ENCODE measurements at places on chromosomes 12 and 14.

DNA sequence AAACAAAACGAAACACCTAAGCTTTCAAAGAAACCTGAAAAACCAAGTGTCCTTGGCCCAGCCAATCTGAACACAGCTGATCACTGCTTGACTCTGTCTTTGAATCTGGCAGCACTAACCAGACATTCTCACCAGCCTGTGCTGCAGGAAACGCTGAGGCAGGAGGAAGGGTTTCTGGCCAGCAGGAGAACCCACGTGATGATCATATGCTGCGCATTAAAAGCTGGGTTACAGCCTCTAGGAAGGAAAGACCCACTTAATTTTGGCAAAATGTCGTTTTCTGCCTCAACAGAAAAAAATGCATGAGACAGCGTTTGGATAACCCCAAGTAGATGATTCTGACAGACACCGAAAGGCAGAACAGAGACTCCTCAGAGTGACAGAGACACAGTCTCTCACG, 9.8 kb downstream of the APPL2 start:
- DNase-seq: peak; percentile 59

GRCh38 chr12:54891717-54892478, 37.6 kb downstream of the MUCL1 start:
- DNase-seq: no peak

DNA sequence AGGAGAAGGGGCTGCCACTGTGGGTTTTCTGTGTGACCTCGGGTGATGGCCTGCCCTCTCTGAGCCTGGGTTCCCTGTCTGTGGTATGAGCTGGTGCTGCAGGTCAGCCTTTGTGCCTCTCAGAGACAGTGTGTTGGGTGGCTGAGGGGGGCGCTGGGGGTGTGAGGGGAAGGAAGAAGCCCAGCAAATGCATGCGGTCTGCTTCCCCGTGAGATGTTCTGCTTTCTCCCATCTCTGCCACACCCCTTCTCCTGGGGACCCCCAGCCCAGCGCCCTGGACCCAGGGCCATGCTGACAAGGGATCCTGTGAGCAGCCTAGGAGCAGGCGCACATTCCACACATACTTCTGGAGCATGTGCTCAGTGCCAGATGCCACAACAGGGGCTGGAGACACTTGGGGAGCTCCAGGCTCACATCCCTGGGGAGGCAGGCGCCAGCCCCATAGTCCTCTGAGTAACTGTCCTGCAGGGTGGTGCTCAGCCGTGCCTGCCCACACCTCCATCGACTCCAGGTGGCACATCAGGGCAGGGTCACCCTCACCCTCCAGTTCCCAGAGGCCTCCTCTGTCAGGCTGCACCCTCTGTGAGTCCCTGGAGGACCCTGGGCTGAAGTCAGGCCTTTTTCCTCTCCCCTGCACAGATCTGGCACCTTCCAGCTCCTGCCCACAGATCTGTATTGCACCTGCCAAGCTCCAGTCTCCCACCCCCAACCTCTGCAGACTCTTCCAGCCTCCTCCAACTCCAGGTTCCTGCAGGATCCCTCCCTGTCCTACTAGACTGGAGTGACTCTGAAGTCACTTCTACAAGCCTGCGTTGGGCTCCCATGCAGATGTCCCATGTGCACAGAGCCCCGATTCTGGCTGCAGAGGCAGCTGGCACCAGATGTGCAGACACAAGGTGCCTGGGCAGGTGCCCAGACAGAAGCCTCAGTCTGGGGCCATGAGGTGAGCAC, 205.6 kb downstream of the KIF26A start:
- DNase-seq: no peak

- no peak for DNase-seq
Observed at GRCh38 chr12:88553941-88554658, 26.2 kb downstream of the KITLG start.

- DNase-seq: no peak
Observed at GRCh38 chr12:53078425-53079225, 565 bp downstream of the SPRYD3 start.

GRCh38 chr12:29283969-29284700, 96.8 kb downstream of the ERGIC2 start:
- no peak for DNase-seq

DNA sequence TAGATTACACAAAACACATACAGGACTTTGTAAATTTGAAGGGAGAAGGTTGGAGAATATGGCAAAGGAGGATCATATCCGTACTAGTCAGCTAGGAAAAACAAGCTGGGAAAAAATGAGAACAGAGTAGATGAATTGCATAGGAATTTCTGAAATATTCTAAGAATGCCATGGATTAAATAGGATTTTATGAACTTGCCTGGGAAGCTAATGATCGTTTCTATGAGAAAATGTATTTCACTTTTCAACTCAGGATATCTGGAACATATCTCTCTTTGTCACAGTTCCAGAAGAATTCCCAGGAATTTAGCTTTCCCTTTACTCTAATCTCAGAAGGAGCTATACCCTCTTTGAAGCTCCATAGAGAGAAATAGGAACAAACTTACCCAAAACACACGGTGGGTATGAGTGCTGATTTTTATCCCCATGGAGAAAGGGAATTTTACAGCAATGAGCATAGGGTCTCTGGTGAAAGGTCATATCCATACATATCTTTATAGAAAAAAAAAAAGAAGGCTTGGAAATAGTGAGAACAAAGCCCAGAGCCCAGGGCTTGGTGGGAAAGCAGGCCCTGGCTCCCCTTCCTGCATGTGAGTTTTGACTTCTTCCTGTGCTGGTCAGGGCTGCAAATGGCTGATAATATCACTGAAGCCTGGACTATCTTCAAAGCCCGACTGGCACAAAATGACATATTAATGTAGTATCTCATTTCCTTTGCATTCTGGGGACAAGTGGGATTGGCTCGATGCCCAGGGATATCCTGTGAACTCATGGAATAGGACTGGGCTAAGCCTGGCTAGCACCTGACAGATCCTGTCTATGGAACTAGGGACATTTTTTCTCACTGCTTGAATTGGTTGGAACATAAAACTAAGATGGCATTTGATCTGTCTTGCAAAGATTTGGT, 136.3 kb downstream of the AEBP2 start:
- DNase-seq: no peak

DNA sequence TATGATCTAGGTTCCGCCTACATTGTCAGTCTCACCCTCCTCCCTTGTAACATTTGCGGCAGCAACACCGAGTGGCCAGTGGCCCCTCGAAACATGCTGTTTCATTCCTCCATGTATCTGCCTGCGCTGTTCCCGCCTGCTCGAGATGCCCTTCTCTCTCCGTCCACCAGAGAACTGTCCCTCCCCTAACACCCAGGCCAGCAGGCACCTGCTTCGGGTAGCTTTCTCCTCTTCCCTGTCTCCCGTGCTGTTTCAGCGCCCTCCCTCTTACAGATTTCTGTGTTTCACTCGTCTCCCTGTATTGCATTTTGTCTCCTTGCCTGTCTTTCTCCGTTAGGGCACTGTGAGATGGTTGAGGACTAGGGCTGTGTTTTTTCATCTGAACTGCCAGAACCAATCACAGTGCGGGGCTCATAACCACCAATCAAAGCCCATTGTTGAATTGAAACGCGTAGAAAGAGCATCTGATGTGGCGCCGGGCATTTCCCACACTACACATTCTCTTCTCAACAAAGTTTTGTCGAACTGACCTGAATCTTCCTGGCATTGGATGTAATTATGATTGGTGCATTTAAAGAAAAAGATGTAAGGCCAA, 40.9 kb upstream of the ELK3 start:
- no peak for DNase-seq

GRCh38 chr12:87556985-87557384, 472.2 kb downstream of the C12orf50 start:
- DNase-seq: no peak

GRCh38 chr12:54146506-54147145, 42.2 kb downstream of the SMUG1 start:
- no peak for DNase-seq

- no peak for DNase-seq
Observed at GRCh38 chr14:65007202-65007601, 20.5 kb downstream of the FNTB start.

DNA sequence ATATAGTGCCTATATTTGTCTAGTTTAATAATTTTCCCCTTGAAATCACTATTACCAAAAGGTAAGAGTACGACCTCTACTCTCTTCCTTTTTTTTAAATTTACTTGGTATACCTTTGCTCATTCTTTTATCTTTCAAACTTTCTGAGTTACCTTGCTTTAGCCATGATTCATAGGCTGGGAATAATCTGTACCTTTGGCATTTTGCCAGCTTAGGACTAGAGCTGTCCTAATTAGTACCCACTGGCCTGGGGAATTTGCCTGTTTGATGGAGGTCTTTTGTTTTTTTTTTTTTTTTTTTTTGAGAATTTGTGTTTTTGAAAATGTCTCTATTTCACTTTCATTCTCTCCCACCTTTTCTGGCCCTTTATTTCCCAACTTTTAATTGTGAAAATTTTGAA, 8.7 kb upstream of the SLC4A8 start:
- no peak for DNase-seq

- no peak for DNase-seq
Observed at GRCh38 chr12:46218322-46219095, 50.3 kb downstream of the SLC38A1 start.

DNA sequence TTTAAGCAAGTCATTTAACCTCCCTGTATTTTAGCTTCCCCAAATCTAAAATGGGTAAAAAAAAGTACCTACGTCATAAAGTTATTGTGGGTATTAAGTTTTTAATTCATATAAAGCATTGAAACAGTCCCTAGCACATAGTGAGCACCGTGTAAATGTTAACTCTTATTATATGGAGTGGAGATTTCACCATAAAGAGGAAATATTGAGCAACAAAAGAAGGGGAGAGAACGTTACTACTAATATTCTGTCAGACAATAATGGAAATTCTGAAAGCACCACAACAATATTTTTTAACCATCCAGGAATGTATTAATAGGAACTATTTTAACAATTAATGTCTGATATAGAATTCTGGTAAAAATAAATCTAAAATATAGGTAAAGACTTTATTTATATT, 7.8 kb upstream of the CD163L1 start:
- no peak for DNase-seq

- peak; percentile 39 for DNase-seq
Observed at GRCh38 chr14:26872515-26873361, 274.9 kb upstream of the NOVA1 start.

DNA sequence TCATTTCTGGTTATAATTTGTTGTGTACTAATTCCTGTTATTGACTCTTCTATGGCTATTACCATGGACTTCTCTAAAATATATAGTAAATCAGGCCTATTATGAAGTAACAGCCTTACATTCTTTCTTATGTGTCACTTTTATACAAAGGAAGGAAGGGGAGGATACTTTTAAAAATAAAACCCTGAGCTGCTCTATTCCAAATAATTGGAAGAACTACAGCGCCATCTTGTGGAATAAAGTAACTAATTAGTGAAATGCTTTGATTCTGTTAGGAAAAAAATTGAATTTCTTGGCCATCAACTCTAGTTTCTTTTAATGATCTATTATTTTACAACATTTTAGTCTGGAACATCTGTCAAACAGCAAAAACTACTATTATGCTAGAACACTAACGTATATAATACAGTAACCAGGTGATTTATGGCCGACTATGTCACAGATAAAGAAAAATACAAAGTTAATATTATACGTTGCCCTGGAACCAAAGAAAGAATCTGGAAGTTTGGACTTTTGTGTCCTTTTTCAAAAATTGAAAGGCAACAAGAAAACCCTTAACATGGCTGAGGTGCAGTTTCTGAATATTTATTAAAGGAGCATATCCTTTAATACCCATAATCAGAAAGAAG, 55.0 kb upstream of the NELL2 start:
- DNase-seq: no peak

GRCh38 chr14:76486251-76486743, 110.4 kb downstream of the ESRRB start:
- DNase-seq: no peak

DNA sequence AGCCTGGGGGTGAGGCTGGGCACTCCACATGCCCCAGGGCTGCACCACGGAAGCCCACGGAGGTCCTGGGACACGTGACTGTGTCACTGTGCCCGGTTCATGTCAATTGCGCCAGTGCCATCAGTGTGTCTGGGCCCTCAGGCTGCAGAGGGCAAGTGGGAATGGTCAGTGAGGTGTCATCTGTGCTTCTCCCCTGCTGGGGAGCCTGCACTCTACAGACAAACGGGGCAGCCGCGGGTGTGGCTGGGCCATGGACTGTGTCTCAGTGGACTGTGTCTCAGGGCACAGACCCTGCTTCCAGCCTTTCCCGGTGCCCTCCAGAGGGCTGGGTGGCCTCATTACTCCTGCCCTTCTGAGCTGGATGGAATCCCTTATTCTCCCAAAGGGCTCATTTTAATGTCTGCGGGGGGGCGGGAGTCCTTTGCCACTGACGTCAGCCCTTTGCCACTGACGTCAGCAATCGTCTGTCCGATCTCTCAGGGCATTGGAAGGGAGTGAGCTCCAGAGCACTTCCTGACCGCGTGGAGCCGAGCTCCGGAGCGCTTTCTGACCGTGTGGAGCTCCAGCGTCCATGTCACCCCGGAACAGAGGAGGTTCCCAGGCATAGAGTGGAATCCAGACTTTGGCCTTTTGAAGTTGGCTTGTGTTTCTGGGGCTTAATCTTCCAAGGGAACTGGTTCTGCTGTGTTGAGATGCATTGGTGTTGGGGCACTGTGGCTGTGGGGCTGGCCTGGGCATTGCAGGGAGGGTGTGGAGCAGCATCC, 72.4 kb downstream of the ADGRD1 start:
- peak; percentile 40 for DNase-seq

DNA sequence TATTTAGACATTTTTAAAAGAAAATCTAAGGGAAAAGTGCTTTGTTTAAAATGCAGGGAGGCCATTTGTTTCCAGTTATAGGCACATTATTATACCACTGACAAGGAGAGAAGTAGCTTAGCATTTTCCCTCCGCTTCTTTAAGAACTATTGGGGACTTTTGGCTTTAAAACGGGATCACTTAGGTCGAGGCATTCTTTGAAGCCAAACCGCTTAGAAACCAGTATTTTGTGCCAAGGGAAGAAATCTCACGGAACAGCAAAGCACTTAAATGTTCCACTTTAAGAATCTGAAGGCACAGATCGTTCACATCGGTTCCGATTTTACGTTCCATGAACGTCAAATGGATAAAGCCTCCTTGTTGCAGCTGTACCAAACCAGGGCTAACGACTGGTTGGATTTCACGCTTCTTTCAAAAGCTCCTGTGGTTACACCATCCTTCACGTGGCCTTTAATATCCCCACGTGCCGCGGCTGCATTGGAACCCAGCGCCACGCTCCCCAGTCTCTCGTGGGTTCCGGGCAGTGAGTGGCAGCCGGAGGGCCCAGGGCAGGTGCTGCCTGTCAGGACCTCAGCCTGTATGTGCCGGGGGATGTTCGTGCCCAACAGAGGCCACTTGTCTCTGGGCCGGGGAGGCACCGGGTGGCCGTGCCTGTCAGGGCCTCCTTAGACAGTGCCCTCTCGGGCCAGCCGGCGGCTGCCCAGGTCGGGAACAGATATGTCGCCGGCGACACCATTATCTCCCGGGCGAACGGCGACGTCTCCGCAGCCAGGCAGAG, 195.4 kb downstream of the KIF26A start:
- DNase-seq: no peak

- no peak for DNase-seq
Observed at GRCh38 chr14:65281991-65282895, 130.3 kb upstream of the FUT8 start.
